Stimulated activated naive CD4-positive, alpha-beta T cell treated with Interleukin-2 at 50 U/mL for 16 hours (primary cell): ENCODE measurements at places on chromosomes 4 and X.
A peak's percentile ranks its signal among the peaks of the same experiment; 100 is the strongest.

GRCh38 chr4:187103351-187103750 lies 379.7 kb upstream of the FAT1 start:
- no peak for DNase-seq

GRCh38 chr4:40763228-40763716 lies 13.5 kb downstream of the NSUN7 start:
- DNase-seq, result peak; percentile 3

DNA sequence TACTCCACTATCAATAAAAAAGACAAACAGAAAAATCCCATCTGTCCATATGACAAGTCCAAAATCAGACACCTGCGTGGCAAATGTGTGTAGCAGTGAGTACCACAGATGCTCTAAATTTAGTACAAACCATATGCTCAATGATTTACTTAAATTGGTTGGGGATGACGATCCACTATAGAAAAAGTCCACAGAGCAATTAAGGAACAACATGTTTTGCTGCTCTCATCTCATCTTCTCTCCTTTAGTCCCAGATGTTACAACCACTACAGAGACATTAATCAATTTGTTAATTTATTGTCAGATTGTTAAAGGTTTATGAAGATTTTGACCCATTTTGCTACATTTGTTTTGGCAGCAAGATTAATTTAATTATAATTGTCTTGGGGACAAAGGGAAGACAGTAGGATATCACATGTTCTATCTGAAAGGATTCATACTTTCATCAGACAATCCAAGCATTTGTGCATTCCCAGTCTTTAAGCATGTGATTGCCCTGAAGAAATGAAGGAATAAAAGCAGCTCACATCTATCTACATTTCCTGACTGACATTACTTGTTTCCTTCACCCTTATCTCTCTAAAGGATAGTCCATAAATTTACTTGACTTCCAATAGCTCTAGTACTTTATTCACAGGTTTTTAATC lies 2268.1 kb downstream of the PCDH7 start:
- no peak for DNase-seq

DNA sequence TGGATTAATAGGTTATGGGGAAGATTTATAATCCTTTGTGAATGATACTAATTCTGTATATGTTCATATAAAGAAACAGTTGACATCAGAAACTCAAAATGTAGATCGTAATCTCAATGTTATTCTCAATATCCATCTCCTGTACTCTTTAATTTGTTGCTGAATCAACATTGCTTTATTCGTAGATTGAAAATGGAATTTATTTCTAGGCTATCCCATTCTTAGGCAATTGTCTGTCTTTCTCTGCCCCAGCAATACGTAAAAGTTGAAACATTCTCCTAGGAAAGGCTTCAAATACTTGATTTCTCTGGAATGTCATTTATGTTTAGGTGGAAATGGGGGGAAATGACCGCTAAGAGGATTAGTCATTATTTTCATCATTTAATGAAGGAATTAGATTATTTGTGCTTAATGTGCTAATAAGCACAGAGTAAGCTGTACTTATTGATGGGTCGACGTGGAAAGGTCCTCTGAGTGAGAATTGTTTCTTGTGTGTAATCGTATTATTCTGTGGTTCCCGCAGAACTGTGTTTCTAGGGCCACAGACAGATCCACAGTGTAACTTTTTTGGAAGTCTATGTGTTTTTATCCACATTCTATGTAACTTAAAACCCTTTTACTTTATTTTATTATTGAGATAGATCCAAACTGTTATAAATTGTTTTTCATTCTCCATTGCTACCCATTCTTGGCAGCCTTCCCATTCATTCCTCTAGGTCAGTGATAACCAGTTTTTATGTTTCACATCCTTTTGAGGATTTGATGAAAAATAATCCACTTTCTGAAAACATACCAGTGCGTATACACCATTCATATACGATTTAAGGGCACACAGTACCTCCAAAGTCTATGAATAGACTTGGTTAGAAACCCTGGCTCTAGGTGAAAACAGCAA lies 262.9 kb downstream of the ARHGAP10 start:
- DNase-seq, result no peak

DNA sequence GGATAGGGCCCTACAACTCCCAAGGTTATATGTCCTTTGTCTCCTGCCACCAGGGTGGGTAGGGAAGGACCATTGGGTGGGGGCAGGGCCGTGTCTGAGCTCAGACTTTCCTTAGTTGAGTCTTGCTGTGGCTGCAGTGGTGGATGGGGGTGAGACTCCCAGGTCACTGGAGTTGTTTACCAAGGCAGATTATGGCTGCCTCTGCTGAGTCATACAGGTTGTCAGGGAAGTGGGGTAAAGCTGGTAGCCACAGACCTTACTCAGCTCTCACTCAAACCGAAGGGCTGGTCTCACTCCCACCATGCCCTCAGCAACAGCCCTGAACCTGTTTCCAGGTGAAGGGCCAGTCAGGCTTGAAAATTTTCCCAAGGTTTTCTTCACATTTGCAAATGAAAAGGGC lies 58.8 kb upstream of the FAAH2 start:
- no peak for DNase-seq

DNA sequence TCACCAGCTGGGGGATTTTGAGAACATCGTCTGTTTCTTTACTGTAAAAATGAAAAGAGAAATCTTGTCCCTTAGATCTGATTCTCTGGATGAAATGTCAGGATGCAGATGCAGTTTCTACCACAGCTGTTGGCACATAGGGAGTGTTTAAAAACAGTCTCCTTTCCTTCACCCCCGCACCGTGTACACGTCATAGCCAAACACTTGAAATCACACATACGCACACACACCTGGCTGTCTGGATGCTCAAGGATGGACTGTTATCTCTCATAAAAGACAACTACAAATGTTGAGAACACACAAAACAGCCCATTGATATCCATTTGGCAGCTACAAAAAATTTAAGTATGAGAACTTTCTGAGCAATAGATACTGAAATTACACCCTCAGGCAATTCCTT lies 275.8 kb upstream of the CLNK start:
- no peak for DNase-seq

GRCh38 chrX:44447214-44447613 lies 95.4 kb downstream of the FUNDC1 start:
- no peak for DNase-seq

- no peak for DNase-seq
Measured at GRCh38 chr4:125961626-125962025, 646.9 kb downstream of the FAT4 start.

DNA sequence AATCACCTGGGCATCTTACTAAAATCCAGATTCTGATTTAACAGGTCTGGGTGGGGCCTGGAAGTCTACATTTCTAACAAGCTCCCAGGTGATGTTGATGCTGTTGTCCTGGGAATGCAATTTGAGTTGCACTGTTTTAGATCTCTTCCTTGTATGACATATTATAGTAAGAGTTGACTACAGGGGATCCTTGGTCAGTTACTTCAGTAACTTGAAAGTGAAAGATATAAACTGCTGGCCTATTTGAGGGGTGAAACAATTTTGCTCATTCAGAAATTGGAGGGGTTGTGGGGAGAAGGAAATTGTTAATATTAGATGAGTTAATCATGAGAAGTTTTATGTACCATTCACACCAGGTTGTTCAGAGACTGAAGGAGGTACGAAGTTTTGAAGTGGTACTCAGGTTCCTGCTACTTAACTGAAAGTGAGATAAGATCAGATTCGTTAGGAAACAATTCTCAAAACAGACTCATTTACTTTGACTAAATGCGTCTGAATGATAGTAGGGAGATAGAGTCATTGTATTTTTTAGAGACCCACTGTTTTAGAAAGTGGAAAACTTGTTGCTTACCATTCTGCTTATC lies 12.5 kb downstream of the SH2D1A start:
- no peak for DNase-seq

- DNase-seq, result no peak
Measured at GRCh38 chrX:65871671-65872311, 168.1 kb downstream of the VSIG4 start.

DNA sequence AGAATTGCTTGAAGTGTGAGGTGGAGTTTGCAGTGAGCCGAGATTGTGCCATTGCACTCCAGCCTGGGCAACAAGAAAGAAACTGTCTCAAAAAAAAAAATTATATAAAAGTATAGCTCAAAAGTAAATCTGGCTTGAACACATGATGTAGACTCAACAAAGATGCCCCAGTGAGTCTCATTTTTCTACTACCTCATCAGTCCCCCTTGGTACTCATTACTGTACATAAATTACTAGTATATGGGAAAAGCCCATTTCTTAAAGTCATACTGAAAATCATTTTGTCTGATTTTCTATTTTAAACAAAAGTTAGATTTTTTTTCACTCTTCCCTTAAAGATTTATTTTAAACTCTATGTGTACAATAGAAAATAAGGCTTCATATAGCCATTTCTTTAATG lies 39.2 kb downstream of the FAM241A start:
- no peak for DNase-seq

GRCh38 chr4:62548108-62548524 lies 1348.0 kb downstream of the ADGRL3 start:
- DNase-seq, result no peak

GRCh38 chr4:8274765-8275547 lies 5.4 kb downstream of the HTRA3 start:
- no peak for DNase-seq

- DNase-seq, result no peak
Measured at GRCh38 chr4:175560604-175561003, 251.5 kb downstream of the GPM6A start.

DNA sequence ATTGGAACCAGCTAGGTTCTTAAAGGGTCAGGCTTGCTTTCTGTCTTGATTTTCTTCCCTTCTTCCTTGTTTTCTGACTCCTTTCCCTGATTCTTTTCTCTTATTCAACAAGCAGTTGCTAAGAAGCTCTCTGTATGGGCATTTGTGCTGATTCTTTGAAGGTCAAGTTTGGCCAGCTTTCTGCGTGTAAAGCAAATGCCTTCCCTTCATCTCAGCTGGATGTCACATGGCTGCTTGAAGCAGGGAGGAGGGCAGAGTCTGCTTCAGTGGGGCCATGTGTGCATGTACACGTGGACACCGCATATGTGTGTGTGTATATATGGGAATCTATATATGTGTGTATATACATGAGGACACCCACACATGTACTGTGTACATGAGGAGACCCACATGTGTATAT lies 139.9 kb upstream of the ATP6AP2 start:
- DNase-seq, result no peak
